AML-193 (cell line): ENCODE measurements at places on chromosomes 4 and X.

- DNase-seq: no peak
Observed at GRCh38 chr4:2402048-2402842, 16.2 kb downstream of the ZFYVE28 start.

- no peak for DNase-seq
Observed at GRCh38 chr4:25030277-25031076, at the start of gene LGI2. Gene LGI2, minus strand, starts transcription at chr4:25030946. Its CDS starts 253 bp downstream, at chr4:25030693.

- no peak for DNase-seq
Observed at GRCh38 chr4:123266221-123266620, 130.4 kb upstream of the SPRY1 start.

DNA sequence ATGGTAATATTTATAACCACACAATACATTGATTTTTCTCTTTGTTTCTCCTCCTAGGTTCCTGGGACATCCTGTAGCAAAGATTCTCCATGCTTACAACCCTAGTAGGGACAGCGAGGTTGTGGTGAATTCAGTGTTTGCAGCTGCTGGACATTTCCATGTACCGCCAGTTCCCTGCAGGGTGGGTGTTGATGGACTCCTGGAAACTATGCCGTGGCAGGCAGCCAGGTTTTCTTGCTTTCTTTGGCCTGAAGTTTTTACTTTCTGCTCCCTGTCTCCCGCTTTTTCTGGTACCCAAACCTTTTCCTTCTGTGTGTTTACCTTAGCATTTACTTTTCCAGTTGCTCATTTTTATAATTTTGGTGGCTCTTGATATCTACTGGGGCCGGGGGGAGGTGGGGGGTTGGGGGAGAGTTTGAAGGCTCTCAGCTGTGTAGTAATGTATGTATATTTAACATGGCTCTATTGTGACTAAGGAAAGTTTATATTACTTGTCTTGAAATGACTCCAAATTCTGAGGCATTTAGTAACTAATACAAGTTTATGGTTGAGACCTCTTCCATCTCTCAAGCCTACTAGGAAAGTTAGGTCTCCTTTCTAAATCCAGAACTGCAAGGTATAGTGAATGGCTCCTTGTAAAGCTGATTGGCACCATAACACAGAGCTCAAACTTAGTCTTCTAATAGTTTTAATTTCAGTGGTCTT lies 89.7 kb downstream of the TMEM131L start:
- no peak for DNase-seq

- no peak for DNase-seq
Observed at GRCh38 chrX:13005661-13006473, 31.0 kb downstream of the TMSB4X start.

- DNase-seq: no peak
Observed at GRCh38 chr4:73421708-73422457, 14.1 kb upstream of the AFP start.

DNA sequence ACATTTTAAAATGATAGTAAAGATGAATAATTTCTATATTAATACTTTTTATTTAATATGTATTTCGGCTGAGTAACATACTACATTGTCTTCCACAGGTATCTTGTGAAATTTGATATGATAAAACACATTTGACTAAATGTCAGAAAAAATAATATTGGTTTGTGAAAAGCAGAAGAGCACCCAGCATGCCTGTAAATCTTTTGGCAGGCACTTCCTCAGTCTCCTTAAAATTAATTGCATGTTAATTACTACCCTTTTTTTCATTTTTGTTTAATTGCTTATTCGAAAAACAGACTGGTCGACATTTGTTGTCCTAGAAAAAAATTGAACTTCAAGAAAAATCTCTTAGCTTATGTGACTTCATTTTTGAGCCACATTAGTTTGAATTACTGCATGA lies 40.6 kb downstream of the CLCN3 start:
- DNase-seq: no peak

GRCh38 chr4:143558286-143558685 lies 44.8 kb downstream of the SMARCA5 start:
- no peak for DNase-seq

DNA sequence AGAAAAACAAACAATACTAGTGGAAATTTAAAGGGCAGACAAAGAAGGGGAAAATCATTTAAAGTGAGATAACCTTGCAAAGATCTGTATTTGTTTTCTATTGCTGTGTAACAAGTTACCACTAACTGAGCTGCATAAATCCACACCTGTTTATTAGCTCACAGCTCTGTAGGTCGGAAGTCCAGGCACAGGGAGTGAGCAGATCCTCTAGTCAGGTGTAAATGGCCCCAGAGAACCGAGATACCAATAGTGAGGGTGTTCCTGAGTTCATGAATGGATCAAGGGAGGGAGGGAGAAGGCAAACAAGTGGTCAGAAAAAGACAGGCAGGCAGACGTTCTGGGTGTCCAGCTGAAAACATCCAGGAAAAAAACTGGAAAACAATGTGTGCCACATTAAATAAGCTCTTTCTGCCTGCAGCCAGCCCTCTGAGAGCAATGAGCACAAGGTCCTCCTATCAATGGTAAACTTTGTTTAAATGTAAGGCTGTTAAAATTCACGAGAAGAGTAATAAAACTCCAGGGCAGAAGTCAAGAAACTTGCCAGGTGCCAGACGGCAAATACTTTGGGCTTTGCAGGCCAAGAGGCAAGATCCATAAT lies 25.0 kb downstream of the ADGRA3 start:
- no peak for DNase-seq

GRCh38 chr4:106587558-106587957 lies 219.0 kb upstream of the GIMD1 start:
- no peak for DNase-seq

GRCh38 chr4:3236326-3236878 lies 12.6 kb upstream of the MSANTD1 start:
- no peak for DNase-seq

DNA sequence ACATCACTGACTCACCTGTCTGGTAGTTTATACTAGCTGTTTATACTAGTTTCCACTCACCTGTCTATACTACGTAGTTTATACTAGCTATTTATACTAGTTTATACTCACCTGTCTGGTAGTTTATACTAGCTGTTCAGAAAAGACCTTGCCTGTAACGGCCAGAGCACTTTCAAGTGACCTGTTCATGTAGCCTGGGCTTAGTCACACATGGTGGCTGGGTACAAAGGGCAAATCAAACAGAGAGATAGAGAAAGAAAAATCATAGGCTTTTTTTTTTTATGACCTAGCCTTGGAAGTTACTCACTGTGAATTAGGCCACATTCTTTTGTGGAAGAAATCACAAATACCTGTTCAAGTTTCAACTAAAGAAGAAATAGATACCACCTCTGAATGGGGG lies 30.7 kb upstream of the SPANXN4 start:
- no peak for DNase-seq

- no peak for DNase-seq
Observed at GRCh38 chr4:74205046-74205445, 47.1 kb downstream of the MTHFD2L start.
